ENCODE measurements at places on chromosomes 4 and X. TPM values are rescaled to one million over a fixed set of nuclear protein-coding genes. Genes with fewer than 3 reads are reported as not detected.
A peak's percentile ranks its signal among the peaks of the same experiment; 100 is the strongest.

The FGFR3 gene
- total RNA-seq: 49.5 TPM

The RHOXF1 gene
- not detected for total RNA-seq

The FATE1 gene
- total RNA-seq: not detected

The RTL3 gene
- 0.10 TPM for total RNA-seq

The VSIG1 gene
- 0.39 TPM for total RNA-seq

The GPR34 gene
- 54.4 TPM for total RNA-seq

The TIGD2 gene
- 9.5 TPM for total RNA-seq

The HSFX2 gene
- 1.2 TPM for total RNA-seq

The SLC6A14 gene
- total RNA-seq: not detected

The CCDC160 gene
- total RNA-seq: 4.2 TPM

The NAP1L3 gene
- 71.4 TPM for total RNA-seq

GRCh38 chrX:114615765-114616164, 31.9 kb downstream of the HTR2C start:
- no peaks in the 10 kb centered on the region for H3K4me1 ChIP-seq
- no peaks in the 10 kb centered on the region for H3K36me3 ChIP-seq
- H3K27me3 ChIP-seq: peaks cover 5% of the 10 kb centered on the region
- no peak overlapping the region for H3K27ac ChIP-seq
- DNase-seq: no peak

DNA sequence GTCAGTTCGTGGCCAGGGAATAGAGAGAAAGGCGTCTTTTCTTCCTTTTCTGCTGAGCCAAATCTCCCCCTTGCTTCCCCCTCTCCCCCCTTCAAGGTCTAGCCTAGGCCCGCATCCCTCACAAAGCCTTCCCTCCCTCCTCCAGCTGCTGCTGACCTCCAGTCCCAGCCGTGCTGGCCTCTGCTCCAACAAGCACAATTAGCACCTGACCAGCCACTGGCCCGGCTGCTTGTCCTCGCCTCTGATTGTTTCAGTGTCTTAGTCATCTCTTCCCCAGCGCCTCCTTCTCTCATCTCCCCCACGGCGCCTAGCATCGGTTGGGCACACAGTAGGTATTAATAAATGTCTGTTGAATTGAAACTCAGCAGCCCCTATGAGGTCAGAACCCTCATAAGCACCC, 4.2 kb downstream of the ELF4 start:
- peaks cover 15% of the 10 kb centered on the region for H3K27me3 ChIP-seq
- peaks cover 2% of the 10 kb centered on the region for H3K36me3 ChIP-seq
- no peak overlapping the region for H3K27ac ChIP-seq
- peaks cover 19% of the 10 kb centered on the region for H3K4me1 ChIP-seq

GRCh38 chr4:123469245-123469644, 72.7 kb downstream of the SPRY1 start:
- no peaks in the 10 kb centered on the region for H3K36me3 ChIP-seq
- H3K27ac ChIP-seq: no peak overlapping the region
- no peaks in the 10 kb centered on the region for H3K27me3 ChIP-seq
- no peaks in the 10 kb centered on the region for H3K4me1 ChIP-seq
- no peak for DNase-seq

- H3K4me3 ChIP-seq: no peak overlapping the region
- no peaks in the 10 kb centered on the region for H3K36me3 ChIP-seq
- no peak for DNase-seq
- no peaks in the 10 kb centered on the region for H3K4me1 ChIP-seq
Observed at GRCh38 chrX:39324233-39324930, 523.1 kb downstream of the MID1IP1 start.

- no peaks in the 10 kb centered on the region for H3K27me3 ChIP-seq
- H3K4me1 ChIP-seq: no peaks in the 10 kb centered on the region
- no peak overlapping the region for H3K4me3 ChIP-seq
- H3K36me3 ChIP-seq: no peaks in the 10 kb centered on the region
- no peak for DNase-seq
Observed at GRCh38 chr4:145034727-145035211, 63.2 kb downstream of the ANAPC10 start.

GRCh38 chr4:93437991-93438390, 390.6 kb upstream of the ATOH1 start:
- no peaks in the 10 kb centered on the region for H3K36me3 ChIP-seq
- H3K27ac ChIP-seq: peak overlapping the region; percentile 57
- peak; percentile 65 for DNase-seq
- H3K27me3 ChIP-seq: no peaks in the 10 kb centered on the region

DNA sequence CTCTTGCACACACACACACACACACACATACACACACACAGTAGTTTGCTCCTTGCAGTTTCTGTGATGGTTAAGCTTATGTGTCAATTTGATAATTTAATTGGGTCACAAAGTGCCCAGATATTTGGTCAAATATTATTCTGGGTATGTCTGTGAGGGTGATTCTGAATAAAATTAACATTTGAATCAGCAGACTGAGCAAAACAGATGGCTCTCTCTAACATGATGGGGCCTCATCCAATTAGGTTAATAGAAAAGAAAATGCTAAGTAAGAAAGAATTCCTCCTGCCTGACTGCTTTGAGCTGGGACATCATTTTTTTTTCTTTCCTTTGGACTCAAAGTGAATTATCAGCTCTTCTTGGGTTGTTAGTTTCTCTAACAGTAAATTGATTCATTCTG, 191.2 kb upstream of the INTU start:
- H3K27me3 ChIP-seq: no peaks in the 10 kb centered on the region
- peak; percentile 64 for DNase-seq
- no peaks in the 10 kb centered on the region for H3K36me3 ChIP-seq

GRCh38 chr4:76960014-76960413, 10.5 kb downstream of the SEPTIN11 start:
- no peaks in the 10 kb centered on the region for H3K4me1 ChIP-seq
- H3K27ac ChIP-seq: no peak overlapping the region
- no peak for DNase-seq
- H3K4me3 ChIP-seq: no peak overlapping the region
- H3K27me3 ChIP-seq: no peaks in the 10 kb centered on the region

DNA sequence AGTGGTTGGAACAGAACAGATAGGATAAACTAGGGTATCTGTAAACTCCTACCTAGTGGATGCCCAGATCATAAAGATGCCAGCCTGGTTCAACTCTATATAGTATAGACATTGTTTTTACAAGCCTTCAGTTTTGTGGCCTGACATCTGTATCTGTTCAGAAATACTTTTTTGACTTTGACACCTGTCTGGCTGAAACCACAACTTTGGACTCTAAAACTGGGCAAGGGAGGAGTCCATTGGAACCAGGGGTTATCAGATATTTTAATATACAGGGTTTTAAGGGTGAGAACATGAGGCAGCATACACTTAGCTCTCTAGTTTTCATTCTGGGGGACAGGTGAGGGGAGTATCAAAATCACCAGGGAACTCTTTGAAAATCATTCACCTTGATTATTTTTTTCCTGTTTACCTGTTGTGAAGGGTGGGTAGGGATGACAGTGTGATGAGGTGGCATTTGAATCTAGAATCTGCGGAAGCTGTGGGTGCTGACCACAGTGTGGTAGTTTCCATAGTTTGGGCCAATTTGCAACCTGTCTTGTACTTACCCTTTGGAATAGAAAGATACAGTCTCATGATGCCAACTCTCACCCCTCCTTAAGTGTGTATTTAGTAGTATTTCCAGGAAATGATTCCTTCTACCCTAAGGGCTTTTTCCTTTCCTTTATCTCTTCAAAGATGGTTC, 20.6 kb downstream of the GAB1 start:
- no peak for DNase-seq
- H3K4me1 ChIP-seq: no peaks in the 10 kb centered on the region
- no peak overlapping the region for H3K4me3 ChIP-seq
- H3K36me3 ChIP-seq: no peaks in the 10 kb centered on the region

DNA sequence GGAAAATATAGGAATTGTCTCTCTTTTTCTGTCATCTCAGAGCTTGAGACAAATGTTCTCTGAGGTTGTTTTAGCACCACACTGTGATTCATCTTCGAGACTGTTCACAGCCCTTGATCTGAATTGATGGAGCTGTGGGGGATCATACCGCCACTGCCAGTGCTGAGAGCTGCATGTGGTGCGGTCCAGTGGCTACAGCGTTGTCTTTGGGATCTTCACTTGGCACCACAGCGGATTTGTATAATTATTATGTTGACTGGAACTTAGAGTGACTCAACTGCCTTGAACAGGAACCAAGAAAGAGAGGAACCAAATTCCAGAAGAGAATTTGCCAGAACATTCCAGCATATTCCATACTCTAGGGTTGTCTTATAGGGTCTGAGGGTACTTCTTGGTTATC, 29.1 kb downstream of the TBL1X start:
- no peak overlapping the region for H3K4me3 ChIP-seq
- peaks cover 4% of the 10 kb centered on the region for H3K27me3 ChIP-seq
- no peaks in the 10 kb centered on the region for H3K4me1 ChIP-seq
- H3K36me3 ChIP-seq: no peaks in the 10 kb centered on the region
- H3K27ac ChIP-seq: no peak overlapping the region

DNA sequence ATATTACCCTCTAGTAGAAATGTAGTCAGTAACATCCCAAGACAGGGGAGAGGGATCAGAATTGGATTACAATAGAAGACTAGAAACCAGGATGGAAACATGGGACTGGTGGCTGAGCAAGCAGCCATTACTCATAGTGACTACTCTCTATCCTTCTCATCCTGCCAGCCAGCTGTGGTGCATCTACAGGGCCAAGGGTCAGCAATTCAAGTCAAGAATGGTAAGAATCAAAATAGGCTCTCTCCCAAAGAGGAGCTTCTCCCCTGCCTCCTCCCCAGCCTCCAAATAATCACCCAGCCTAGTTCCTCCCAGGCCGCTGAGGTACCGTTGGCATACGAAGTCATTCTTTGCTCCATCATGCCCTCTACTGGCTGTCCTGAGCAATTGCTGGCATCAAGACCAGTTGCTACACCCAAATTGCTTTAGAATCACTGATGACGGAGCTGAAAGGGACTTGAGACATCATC, 19.4 kb downstream of the AWAT2 start:
- H3K36me3 ChIP-seq: no peaks in the 10 kb centered on the region
- no peaks in the 10 kb centered on the region for H3K27me3 ChIP-seq
- H3K4me1 ChIP-seq: no peaks in the 10 kb centered on the region
- DNase-seq: no peak
- no peak overlapping the region for H3K4me3 ChIP-seq

GRCh38 chr4:86500527-86500926, 93.6 kb upstream of the PTPN13 start:
- H3K4me1 ChIP-seq: no peaks in the 10 kb centered on the region
- no peaks in the 10 kb centered on the region for H3K36me3 ChIP-seq
- no peaks in the 10 kb centered on the region for H3K27me3 ChIP-seq
- no peak for DNase-seq

- H3K27me3 ChIP-seq: no peaks in the 10 kb centered on the region
- H3K4me3 ChIP-seq: no peak overlapping the region
- no peak for DNase-seq
- no peaks in the 10 kb centered on the region for H3K4me1 ChIP-seq
Observed at GRCh38 chr4:27836523-27836922, 975.9 kb downstream of the STIM2 start.

GRCh38 chr4:34158878-34159277, 2085.4 kb downstream of the ARAP2 start:
- H3K4me3 ChIP-seq: no peak overlapping the region
- no peak overlapping the region for H3K27ac ChIP-seq
- H3K4me1 ChIP-seq: no peaks in the 10 kb centered on the region
- no peaks in the 10 kb centered on the region for H3K36me3 ChIP-seq
- no peaks in the 10 kb centered on the region for H3K27me3 ChIP-seq

DNA sequence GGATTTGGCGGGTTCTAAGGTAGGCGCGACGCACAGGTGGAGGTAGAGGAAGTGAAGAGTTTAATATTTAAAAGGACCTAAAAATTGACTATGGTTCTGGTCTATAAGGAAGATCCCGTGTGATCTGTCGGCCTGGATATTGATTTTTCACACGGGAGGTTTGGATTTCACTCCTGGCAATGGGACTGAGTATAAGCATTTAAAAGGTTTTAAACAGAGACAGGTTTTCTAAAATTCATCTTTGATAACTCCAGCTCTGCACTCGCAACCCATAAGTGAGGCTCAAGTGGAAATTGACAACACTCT, 394 bp upstream of the UXT start:
- H3K4me3 ChIP-seq: peak overlapping the region; percentile 71
- H3K4me1 ChIP-seq: no peaks in the 10 kb centered on the region
- no peaks in the 10 kb centered on the region for H3K36me3 ChIP-seq
- H3K27me3 ChIP-seq: no peaks in the 10 kb centered on the region
- DNase-seq: no peak

GRCh38 chrX:24149351-24150050, at the start of gene ZFX:
Gene ZFX (plus strand): TSS chrX:24149729. CDS start chrX:24172743, 23,014 bp downstream.
- H3K4me1 ChIP-seq: peaks cover 18% of the 10 kb centered on the region
- H3K36me3 ChIP-seq: peaks cover 2% of the 10 kb centered on the region
- no peak for DNase-seq
- H3K4me3 ChIP-seq: peak within 1 kb of the TSS; percentile 82
- peak within 1 kb of the TSS; percentile 91 for H3K27ac ChIP-seq
- no peaks in the 10 kb centered on the region for H3K27me3 ChIP-seq

GRCh38 chr4:37452952-37453280, 208.4 kb downstream of the NWD2 start:
- DNase-seq: peak; percentile 62
- peaks cover 11% of the 10 kb centered on the region for H3K4me1 ChIP-seq
- H3K27ac ChIP-seq: peak overlapping the region; percentile 59
- no peaks in the 10 kb centered on the region for H3K36me3 ChIP-seq

DNA sequence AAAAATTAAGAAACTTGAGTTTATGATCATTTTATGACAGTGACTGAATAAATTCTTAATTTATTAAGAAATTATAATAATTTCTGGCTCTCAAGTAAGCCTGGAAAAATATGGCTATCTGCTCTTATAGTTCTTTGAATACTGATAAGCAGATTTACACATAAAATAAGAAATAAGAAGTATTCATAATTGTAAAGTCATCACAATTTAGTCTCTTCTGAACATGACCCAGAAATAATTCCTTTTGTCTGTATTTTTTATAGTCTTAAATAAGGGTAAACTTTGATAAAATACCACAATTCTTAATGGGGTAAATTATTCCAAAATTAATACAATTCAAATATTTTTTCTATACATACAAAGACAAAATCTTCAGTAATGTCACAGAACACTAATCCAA, 72.7 kb downstream of the ANKRD17 start:
- no peak overlapping the region for H3K4me3 ChIP-seq
- no peaks in the 10 kb centered on the region for H3K36me3 ChIP-seq
- no peaks in the 10 kb centered on the region for H3K4me1 ChIP-seq
- DNase-seq: no peak

- H3K36me3 ChIP-seq: no peaks in the 10 kb centered on the region
- H3K4me3 ChIP-seq: no peak overlapping the region
- H3K4me1 ChIP-seq: no peaks in the 10 kb centered on the region
- no peak overlapping the region for H3K27ac ChIP-seq
- no peaks in the 10 kb centered on the region for H3K27me3 ChIP-seq
Observed at GRCh38 chr4:65311120-65311519, 359.2 kb downstream of the EPHA5 start.

DNA sequence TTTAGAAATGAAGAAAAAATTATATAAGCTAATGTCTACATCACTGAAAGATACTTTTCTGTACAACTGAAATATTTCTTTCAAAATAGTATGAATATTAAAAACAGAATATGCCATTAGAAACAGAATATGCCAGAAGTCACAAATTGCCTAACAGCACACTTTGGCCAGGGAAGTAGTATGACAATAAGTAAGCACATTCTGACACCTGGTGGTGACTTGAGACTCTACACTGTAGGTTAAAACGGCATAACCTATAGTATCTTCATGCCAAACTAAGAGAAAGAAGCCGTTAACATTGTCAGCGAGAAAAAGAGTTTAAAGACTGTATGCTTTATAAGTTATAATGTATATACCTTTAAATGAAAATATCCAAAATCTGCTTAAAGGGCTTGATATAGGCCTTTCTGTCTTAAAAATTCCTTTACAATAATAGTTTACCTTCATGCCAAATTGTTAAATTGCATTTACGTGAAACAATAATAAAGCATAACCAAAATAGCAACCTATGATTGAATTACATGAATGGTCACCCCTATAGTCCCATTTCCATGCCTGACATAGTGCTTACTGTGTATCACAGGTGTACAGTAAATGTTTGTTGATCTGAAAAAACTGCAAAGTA, 32.8 kb downstream of the FAM13A start:
- DNase-seq: peak; percentile 62
- H3K27ac ChIP-seq: no peak overlapping the region
- H3K4me3 ChIP-seq: no peak overlapping the region
- H3K36me3 ChIP-seq: no peaks in the 10 kb centered on the region

Measured in spinal cord (tissue), 10 donors.